K562 (cell line): ENCODE measurements at places on chromosomes 6 and 20. TPM values are rescaled to one million over a fixed set of nuclear protein-coding genes. Genes with fewer than 3 reads are reported as not detected.

DNA sequence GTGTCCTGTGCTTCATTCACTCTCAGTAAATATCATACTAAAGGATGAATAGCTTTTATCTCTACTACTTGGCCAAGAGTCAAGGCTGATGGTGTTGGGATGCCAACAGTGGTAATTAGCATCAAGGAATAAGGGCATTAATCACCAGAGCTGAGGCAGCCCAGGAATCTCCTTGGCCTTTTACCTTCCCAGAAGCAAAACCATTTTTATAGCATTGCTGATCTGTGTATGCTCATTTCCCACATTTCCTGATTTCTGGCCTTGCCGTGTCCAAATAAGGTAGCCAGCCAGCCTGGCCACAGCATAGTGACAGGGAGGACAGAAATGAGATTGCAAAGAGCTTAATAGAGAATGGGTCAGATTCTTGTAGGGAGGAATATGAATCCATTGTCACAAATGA lies 76.7 kb upstream of the FOXO3 start:
- no peak for DNase-seq
- H3K27ac ChIP-seq, result no peak overlapping the region
- no peaks in the 10 kb centered on the region for H3K36me3 ChIP-seq
- H3K27me3 ChIP-seq, result no peaks in the 10 kb centered on the region

CHRNA4 gene
- 0.02 TPM in 1 of 2 replicates, not detected in the other for total RNA-seq

GRCh38 chr6:22888163-22888752 lies 318.9 kb downstream of the HDGFL1 start:
- no peaks in the 10 kb centered on the region for H3K4me1 ChIP-seq
- no peak overlapping the region for H3K4me3 ChIP-seq
- H3K36me3 ChIP-seq, result no peaks in the 10 kb centered on the region
- DNase-seq, result no peak

CDH26 gene
- total RNA-seq, result 0.22 TPM in 1 of 2 replicates, not detected in the other

DNA sequence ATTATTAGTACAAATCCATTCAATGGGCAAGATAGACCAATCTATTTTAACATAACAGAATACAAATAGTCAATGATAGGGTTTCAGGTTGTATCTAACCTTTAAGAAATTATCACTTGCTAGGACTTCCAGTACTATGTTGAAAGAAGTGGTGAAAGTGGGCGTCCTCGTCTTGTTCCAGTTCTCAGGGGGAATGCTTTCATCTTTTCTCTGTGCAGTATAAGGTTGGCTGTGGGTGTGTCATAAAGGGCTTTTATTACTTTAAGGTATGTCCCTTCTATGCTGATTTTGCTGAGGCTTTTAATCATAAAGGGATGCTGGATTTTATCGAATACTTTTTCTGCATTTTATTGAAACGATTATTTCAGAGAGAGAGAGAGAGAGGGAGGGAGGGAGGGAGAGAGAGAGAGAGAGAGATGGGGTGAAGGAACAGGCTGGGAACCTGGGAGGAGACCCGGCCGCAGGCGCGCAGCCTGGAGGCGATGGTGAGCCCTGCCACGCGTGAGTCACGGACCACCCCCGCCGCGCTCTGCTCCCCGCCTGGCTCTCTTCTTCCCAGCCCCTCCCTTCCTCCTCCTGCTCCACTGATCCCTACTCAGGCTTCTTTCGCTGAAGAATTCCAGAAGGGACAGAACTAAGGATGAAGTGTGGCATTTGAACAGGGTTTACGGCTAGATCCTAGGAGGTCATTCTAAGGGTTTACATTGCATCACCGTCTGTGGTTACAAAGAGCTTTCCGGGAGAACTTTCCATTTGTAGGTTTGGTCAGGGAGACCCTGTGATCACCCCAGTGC lies 45.5 kb upstream of the HLA-E start:
- no peaks in the 10 kb centered on the region for H3K36me3 ChIP-seq
- no peak overlapping the region for H3K27ac ChIP-seq
- H3K4me1 ChIP-seq, result no peaks in the 10 kb centered on the region
- H3K27me3 ChIP-seq, result peaks cover 29% of the 10 kb centered on the region
- no peak for DNase-seq
- H3K4me3 ChIP-seq, result no peak overlapping the region

DNA sequence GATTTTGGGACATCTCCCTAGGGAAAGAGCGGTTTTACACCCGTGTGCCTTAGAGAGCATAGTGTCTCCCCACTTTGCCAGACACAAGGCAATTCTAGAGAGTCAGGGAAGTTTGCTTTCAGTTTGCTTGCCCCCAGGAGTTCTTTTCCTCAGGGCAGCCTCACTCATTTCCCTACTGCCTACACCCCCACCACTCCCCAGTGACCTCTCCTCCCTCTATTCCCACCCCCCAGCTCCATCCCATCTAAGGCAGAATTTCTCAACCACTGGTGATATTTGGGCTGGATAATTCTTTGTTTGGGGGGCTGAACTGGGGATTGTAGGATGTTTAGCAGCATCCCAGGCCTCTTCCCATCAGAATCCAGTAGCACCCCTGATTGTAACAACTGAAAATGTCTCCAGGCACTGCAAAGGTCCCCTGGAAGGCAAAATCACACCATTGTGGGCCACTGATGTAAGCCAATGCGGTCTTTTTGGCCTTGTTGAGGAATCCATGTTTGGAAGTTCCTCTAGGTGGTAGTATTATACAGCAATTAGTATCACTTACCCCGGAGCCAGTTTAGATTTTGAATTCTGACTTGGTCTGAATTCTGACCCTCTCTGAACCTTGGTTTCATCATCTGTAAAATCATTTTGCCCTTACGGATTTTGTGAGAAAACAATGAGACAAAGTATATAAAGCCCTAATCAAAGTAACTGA lies 1.3 kb downstream of the EPPIN start:
- no peak overlapping the region for H3K4me3 ChIP-seq
- H3K27ac ChIP-seq, result no peak overlapping the region
- H3K36me3 ChIP-seq, result no peaks in the 10 kb centered on the region
- DNase-seq, result peak; percentile 29

- no peaks in the 10 kb centered on the region for H3K36me3 ChIP-seq
- H3K4me3 ChIP-seq, result no peak overlapping the region
- no peaks in the 10 kb centered on the region; the same call in 2 of the 3 replicates for H3K4me1 ChIP-seq
- H3K27ac ChIP-seq, result no peak overlapping the region
Measured at GRCh38 chr6:40342723-40343122, 244.4 kb downstream of the LRFN2 start.

- H3K27me3 ChIP-seq, result no peaks in the 10 kb centered on the region
- H3K4me1 ChIP-seq, result no peaks in the 10 kb centered on the region
- no peaks in the 10 kb centered on the region for H3K36me3 ChIP-seq
- H3K27ac ChIP-seq, result no peak overlapping the region
- no peak for DNase-seq
Measured at GRCh38 chr6:91181416-91181815, 594.5 kb upstream of the MAP3K7 start.

DNA sequence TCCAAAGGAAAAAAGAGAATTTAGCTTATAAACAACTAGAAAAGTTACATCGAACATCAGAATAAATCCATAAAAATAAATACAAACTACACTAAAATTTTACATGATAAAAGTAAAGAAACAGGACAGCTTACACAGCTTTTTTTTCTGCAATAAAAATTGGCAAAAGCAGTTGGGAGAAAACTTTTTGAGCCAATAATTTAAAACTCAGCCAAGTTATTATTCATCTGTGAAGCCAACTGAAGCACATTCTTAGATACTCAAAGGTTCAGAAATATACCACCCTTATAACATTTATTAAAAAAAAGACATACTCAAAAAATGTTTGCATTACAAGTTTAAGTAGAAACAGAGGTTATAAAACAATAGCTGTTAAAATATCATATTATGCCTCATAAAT lies 23.7 kb upstream of the RSPO3 start:
- no peaks in the 10 kb centered on the region for H3K27me3 ChIP-seq
- no peaks in the 10 kb centered on the region for H3K4me1 ChIP-seq
- no peak overlapping the region for H3K27ac ChIP-seq
- no peak overlapping the region for H3K4me3 ChIP-seq
- no peak for DNase-seq

DNA sequence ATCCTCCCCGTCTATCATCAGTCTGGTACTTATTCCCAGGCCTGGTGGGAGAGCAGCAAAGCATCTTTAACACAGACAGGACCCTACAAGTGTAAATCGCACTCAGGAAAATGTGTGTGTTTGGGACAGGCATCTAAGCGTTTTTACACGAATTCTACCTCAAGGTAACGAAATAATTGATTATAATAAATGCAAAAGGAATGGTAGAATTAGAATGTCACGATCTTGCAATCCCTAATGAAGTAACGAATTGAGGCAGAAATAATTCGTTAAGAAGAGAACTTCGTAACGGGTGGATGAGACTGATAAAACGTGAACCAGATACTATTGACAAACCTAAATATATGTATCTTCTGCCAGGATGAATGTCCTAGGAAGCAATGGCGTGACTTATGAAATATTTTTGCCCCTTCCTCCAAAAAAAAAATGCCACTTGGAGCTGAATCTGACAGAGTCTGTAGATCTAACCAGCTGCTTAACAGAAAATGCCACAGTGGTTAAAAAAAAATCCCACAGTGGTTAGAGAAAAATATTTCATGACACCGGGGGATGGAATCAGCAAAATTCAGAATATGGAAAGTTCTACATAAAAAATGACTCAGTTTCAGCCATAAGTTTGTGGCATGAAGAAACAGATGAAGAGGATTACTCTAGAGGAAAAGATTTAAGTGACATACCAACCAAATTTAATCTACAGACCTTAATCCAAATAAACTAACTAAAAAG lies 68.7 kb downstream of the F13A1 start:
- H3K4me1 ChIP-seq, result no peaks in the 10 kb centered on the region
- no peak for DNase-seq
- no peak overlapping the region for H3K27ac ChIP-seq
- H3K36me3 ChIP-seq, result no peaks in the 10 kb centered on the region

- DNase-seq, result no peak
- no peaks in the 10 kb centered on the region for H3K36me3 ChIP-seq
- no peaks in the 10 kb centered on the region for H3K27me3 ChIP-seq
- H3K27ac ChIP-seq, result no peak overlapping the region
Measured at GRCh38 chr6:80793411-80793810, 686.9 kb downstream of the BCKDHB start.

DNA sequence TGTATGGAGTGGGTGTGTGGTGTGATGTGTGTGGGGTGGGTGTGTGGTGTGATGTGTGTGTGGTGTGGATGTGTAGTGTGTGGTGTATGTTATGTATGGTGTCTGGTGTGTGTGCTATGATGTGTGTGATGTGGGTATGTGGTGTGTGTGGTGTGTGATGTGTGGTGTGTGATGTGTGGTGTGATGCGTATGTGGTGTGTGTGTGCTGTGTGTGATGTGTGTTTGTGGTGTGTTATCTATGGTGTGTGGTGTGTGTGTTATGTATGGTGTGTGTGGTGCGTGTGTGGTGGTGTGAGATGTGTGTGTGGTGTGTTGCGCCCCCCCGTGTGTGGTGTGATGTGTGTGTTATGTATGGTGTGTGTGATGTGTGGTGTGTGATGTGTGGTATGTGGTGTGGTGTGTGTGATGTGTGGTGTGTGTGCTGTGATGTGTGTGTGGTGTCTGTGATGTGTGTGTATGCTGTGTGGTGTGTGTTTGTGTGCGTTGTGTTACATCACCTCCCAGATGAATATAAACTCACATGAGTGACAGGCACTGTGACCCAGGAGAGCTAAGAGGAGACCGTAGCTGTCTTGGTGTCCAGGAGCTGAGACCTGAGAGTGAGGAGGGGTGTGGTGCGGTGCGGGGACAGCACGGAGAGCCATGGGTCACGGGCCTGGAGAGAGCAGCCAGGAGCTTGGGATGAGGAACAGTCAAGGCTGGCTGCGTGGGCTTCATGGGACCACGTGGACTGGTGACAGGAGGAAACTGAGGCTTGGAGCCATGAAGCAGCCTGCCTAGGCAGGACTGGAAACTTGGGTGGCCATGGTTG lies 8.8 kb downstream of the DLGAP4 start:
- DNase-seq, result no peak
- H3K27me3 ChIP-seq, result no peaks in the 10 kb centered on the region; the same call in 1 of the 3 replicates
- H3K4me1 ChIP-seq, result peaks cover 6% of the 10 kb centered on the region; the same call in 1 of the 2 replicates
- no peaks in the 10 kb centered on the region for H3K36me3 ChIP-seq
- no peak overlapping the region for H3K4me3 ChIP-seq

DNA sequence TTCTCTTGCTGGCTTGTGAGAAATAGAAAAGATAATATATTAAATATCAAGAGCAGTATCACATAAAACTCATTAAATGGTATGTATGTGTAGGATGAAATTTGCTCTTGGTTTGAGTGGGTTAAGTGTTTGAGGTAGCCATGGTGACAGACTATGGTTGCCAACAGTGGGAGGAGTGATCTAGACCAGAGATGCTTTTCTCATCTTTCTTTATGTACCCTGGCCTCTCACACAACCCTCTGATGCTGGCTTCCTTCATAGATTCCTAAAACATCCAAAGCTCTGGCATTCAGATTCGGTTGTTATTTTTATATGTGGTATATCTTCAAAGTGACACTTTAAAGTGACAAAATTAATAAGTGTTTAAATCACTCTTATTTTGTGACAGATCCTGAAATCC lies 9.0 kb upstream of the MLIP start:
- no peaks in the 10 kb centered on the region for H3K4me1 ChIP-seq
- no peak overlapping the region for H3K4me3 ChIP-seq
- H3K36me3 ChIP-seq, result no peaks in the 10 kb centered on the region
